ENCODE measurements at places on chromosomes 11 and 22.

DNA sequence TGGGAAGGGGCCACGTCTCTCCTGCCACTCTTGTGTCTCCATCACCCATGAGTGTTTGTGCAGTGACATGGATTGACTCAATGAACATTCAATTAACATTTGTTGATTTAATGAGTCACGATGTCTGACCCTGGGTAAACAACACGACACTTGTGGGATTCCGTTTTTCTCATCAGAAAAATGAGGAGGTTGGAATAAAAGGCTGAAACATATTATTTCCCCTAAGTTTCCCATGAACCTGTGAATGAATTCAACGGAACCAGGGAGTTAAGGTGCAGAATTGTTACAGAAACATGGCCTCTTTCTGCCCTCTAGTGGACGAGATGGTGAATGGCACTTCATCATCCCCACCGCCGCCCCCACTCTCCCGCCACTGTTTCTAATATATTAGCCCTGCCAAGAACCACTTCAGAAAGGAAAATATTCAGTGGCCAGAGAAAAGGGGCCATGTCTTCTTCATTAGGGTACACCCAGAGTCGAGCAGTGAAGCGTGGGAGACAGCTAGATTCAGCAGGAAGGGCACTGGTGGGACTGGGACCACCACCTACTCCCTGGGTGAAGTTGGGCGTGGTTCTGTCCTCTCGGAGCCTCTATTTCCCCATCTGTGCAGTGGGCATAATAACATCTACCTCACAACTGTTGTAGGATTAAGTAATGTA, 46.3 kb upstream of the SYT13 start:
- peak; percentile 22 for DNase-seq

GRCh38 chr22:17954860-17955587, 69.3 kb downstream of the MICAL3 start:
- no peak for DNase-seq

DNA sequence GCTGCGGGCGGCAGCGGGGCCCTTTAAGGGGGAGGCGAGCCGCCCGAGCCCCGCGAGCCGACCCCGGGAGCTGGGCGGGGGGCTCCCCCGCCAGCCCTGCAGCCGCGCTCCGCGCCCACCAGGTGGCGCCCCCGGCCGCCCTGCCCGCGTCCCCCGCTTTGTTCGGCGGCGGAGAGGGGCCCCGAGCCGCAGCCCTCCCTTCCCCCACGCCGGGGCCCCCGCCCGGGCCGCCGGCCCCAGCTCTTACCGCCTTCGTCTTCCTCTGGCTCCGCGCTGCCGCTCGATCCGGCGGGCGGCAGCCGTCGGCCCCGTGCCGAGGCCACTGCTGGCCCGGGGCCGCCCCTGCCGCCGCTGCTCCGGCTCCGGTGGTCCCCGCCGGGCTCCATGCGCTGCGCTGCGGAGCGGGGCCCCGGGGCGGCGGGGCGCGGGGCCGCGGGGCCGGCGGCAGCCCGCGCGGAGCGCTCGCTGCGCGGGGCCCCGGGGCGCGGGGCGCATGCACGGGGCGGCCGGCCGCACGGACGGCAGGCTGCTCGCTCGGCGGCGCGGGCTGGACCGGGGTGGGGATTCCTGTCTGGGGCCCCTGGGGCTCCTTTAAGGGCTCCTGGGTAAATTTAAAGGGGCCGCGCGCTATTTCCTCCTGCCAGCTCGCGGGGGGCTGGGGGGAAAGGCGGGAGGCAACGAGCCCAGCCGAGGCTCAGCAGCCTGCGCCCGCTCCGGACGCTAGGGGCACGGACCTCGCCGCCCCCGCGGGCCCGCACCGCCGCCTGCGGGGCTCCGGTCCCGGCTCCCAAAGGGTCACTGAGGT, at the start of gene ZFTA:
Gene ZFTA, minus strand, starts transcription at position 539 of the 805 bp plus-strand sequence. Its CDS starts 153 bp downstream, at position 386.
- DNase-seq, result peak; percentile 50

DNA sequence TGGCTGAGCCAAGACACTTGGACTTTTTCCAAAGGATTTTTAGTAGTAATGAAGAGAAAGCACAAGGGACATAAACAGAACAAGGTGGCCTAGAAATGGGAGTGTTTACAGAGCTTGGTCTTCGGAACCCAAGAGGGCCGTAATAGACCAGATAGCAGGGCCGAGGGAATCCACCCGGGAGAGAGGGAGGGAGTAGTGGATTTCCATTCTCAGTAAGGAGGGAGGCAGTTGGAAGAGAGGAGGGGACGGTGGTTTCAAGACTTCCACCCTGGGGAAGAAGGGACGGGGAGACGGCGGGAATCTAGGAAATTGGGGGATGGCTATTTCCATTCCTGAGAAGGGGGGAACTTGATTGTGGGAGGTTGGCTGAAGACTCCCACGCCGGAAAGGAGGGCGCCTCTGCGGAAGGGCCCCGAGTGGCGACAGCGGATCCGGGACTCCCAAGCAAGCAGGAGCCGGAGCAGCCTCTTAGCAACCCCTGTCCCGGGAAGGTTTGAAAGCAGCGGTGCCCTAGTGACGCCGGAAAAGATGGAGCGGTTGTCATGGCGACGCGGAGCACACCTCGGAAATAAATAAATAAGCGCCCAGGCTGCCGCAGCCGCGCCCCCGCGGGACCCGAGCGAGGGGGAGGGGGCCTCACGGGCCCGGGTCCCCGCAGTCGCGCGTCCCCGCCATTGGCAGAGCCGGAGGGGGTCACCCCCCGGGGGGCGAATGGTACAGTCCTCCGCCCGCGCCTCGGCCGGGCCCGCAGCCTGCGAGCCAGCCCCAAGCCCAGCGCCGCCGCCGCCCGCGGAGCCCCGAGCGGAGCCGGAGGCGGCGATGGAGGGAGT, 31.6 kb downstream of the EIF3F start:
- peak; percentile 81 for DNase-seq

- DNase-seq, result no peak
Observed at GRCh38 chr22:42860968-42861367, 3.9 kb upstream of the ARFGAP3 start.

DNA sequence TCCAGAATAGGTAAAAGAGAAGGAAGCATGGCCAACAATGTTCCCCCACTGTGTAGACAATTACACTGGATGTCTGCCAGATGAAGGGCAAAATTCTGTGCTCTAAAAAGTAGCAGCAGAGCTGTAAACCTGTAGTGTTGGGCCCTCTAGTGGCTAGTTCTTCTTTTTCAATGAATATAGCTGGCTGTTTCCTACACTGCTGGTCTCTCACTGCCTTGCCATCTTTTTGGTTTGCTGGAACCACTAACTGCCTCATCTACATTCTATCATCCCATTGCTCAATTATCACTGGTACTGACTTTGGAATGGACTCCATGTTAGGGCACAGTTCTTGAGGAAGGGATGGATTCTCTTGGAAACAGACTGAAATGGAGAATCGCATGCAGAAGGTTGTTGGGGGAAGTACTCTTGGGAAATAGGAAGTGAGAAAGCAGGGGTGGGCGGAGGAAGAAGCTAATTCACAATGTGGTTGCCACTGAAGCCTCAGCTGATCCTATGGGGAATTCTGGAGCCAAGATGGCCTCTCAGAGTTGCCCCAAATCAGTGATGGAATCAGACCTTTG, 17.9 kb downstream of the KCNE3 start:
- peak; percentile 56 for DNase-seq

- no peak for DNase-seq
Observed at GRCh38 chr11:76978818-76979217, 55.4 kb upstream of the B3GNT6 start.

DNA sequence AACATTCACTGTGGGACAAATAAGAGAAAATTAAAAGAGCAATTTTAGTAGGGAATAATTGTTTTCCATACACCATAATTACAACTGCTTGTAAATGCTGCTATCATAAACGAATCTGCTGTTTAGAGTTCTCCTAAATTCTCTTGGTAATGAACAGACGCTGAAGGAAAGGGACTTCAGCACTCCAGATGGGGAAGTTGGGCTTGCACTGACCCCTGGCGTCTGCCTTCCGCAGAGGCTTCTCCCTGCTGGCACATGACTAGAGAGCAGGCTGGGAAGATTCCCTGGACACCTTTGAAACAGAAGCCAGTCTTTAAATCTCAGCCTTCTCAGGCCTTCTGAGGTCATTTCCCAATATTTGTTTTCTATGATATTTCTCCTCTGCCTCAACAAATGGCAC, 84.1 kb downstream of the NXPE2 start:
- DNase-seq, result no peak

DNA sequence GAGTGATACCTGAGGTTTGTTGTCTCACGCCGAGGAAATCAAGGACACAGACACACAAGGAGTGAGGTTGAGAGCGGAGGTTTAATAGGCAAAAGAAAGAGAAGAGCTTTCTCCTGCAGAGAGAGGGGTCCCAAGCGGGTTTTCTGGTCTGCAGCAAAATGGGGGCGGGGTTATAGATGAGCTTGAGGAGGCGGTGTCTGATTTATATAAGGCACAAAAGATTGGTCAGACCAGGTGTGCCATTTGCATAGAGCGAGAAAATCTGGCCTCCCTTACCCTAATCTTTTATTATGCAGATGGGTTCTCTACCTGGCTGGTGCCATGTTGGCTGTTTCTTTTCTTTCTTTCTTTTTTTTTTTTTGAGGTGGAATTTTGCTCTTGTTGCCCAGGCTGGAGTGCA, 11.8 kb downstream of the C11orf96 start:
- no peak for DNase-seq

DNA sequence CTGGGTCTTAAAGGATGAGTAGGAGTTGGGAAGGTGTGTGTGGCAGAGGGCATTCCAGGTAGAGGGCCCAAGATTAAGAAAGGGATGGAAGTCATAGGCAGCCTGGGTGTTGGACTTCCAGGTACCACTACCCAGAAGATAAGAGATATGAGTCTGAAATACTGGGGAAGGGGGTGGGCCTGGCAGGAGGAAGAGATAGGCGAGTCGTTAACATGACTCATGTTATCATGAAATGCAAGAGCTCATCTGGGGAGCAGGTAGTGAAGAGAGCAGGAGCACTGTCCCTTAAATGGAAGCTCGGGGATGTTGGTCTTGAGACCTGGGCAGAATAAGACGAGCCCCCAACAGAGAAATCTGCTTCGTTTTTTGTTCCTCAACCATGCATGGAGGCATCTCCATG, 10.2 kb downstream of the ZC3H7B start:
- DNase-seq, result no peak

DNA sequence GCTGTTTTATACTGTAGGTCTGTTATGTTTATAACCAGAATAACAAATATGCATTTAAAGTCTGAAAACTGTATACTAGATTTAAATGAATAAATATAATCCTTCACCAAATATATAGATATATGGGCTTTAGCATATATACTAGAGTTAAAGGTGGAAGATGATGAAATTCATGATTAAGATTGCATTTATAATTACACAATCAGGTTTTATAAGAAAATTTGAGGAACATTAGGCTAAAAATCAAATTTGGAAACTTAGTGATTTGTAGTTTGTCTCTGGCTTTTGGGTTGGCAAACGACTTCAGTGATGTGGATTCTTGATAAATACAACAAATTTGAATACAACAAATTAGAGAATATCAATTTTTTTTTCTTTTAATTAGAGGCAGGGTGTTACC, 10.0 kb downstream of the BCL2L13 start:
- no peak for DNase-seq

DNA sequence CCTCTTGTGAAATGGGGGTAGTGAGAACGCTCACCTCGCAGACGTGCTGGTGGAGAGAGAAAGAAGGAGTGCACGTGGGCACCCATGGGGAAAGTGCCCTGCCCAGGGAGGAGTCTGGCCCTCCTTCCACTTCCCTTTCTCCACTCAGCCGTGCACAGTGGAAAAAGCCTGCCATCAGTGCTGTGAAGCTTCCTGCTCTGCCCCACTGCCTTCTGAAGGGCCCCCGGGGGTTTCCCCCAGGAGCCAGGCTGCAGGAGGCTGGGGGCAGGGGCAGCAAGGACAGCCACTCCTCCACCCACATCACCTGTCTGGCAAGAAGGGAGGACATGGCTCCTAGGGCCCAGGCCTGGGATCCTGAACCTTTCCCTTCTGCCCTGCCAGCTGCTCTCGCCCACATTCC, 7.6 kb downstream of the TP53I11 start:
- no peak for DNase-seq

- no peak for DNase-seq
Observed at GRCh38 chr11:118015385-118015841, 29.2 kb downstream of the IL10RA start.

GRCh38 chr11:86559311-86559945, 113.0 kb downstream of the ME3 start:
- DNase-seq, result no peak

DNA sequence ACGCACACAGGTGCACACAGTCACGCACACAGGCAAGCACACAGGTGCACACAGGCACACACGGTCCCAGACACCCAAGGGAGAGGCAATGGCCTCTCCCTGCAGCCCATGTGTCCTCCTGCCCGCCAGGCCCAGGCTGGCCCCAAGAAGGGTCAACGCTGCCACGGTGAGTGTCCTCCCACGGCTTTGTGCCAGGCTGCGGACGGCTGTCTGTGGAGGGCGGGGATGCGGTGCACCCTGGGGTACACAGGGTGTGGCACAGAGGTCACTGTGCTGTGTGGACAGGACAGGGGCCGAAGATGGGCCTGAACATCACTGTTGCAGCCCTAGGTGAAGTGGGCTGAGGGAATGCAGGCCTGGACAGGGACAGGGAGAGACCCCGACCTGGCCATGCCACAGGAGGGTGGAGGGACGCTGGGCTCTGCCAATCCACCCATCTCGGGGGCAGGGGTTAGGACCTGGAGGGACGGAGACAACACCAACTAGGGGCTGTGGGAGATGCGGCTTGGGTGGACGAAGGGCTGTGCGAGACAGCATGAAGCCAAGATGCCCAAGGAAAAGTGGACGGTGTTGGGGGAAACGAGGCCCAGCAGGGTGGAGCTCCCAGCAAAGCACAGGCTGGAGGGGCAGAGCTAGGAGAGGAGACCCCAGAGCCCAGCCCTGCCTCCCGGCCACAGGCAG, 523.8 kb downstream of the BRD1 start:
- no peak for DNase-seq

DNA sequence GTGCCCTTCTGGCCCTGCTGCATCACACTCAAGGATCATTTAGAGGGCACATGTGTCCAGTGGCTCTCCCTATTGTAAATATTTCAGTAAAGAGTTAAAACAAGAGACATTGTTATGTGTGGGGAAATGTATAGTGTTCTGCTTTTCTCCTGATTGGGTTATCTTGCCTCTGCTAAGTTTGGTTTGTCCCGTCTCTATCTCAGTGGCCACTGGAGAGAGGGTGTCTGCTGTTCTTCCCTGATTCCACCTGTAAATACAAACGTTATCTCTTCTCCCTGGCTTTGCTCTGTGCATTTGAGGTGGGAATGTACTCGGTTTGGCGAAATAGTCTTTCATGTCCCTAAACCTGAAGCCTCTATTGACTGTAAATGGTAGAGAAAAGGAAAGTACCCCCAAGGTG, 6.3 kb downstream of the MIEF1 start:
- DNase-seq, result no peak

DNA sequence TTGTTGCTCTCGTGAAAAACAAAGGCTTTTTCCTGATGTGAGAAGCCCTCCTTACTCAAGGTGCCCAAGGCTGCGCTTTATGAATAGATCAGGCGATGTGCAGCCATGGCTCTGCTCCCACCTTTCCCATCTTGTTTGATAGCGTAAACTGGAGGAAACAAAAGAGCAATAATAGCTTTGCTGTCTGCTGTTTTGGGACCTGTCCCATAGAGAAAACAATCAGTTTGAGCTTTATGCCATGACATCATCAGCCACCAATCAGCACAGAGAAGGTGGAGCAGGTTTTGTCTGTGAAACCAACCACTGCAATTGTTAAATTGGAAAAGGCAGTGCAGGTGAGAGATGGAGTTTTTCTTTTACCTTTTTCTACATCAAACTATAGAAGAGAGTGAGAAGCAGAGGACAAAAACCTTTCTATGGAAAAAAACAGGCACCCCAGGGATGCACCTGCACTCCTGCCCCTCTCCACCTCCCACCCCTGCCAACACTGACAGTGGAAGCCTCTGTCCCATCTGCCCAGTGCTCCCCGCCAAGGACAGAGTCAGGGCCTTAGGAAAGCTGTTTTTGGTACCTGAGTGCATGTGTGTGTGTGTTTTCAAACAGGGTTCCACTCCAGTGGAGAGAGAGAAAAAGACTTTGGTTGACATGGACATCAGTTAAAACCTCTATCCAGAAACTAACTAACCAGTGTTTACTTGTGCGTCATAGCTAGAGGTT, 80.7 kb downstream of the MICAL3 start:
- DNase-seq, result no peak

All from central memory CD4-positive, alpha-beta T cell (primary cell).